ENCODE measurements at places on chromosomes 1 and 21.

DNA sequence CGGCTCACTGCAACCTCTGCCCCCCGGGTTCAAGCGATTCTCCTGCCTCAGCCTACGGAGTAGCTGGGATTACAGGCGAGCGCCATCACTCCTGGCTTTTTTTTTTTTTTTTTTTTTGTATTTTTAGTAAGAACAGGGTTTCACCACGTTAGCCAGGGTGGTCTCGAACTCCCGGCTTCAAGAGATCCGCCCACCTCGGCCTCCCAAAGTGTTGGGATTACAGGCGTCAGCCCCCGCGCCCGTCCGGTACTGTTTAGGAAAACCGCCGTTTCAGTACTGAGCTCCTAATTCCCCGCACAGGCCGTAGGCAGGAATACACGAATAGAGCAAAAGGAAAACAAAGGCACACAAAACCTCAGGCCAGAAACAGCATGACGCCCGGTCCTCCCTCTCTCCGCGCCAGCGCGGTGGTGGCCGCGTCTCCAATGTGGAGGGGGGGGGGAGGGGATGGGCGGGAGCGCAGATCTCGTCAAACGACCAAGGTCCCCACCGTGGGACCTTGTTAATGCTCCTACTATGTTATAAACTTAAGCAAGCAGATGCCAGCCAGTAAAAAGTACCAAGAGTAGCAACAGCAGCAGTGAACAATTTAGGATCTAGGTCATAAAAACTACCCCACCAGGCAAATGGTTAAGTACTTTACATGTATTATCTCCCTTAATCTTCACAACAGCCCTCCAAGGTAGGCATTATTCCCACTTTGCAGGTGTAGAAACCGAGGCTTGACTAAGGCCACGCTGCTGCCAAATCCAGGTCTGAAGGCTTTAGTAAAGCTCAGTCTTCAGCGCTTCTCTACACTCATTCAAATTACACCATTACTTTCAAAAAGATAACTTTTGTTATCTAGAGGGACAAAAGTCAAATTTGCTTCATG, 648 bp upstream of the ADAR start:
- peak; percentile 32 for DNase-seq

DNA sequence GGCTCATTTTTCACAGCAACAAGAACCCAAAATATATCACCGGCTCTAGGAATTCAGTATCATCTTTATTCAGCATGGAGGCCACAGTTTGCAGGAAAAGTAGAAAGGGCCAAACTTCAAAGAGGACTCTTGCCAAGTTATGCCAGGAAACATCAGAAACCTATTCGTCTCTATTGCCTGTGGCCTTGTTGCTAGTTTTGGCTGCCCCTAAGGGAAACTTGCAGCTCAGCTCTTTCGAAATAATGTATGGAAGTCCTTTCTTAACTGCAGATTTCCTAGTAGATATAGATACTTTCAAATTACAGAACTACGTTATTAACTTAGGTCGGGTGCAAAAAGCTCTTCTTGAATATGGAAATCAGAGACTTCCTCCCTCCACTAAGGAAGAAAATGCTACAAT, 4.2 kb upstream of the NENF start:
- DNase-seq, result no peak

GRCh38 chr1:108049178-108049819, 84.3 kb upstream of the VAV3 start:
- DNase-seq, result no peak

DNA sequence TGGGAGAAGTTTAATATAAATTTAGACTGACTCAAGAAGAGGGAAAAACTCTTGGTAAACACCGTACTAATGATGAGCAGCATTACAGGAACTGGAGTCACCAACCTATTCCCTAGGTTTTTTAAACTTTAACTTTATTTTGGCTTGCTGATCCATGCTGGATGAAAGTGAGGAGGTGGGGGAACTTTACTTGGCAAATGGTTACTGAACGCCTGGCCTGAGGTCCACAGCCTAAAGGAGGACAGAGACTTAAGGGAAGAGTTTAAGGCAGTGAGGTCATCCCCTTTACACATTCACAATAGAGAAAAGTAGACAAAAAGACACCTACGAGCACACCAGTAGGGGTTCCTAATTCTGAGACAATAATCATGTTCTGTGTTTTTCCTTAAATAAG, 25.6 kb upstream of the A3GALT2 start:
- DNase-seq, result no peak

- DNase-seq, result peak; percentile 94
Measured at GRCh38 chr1:211258756-211259637, at the start of gene RCOR3. Gene RCOR3 (plus strand): TSS chr1:211259366. CDS start chr1:211259561, 195 bp downstream.

DNA sequence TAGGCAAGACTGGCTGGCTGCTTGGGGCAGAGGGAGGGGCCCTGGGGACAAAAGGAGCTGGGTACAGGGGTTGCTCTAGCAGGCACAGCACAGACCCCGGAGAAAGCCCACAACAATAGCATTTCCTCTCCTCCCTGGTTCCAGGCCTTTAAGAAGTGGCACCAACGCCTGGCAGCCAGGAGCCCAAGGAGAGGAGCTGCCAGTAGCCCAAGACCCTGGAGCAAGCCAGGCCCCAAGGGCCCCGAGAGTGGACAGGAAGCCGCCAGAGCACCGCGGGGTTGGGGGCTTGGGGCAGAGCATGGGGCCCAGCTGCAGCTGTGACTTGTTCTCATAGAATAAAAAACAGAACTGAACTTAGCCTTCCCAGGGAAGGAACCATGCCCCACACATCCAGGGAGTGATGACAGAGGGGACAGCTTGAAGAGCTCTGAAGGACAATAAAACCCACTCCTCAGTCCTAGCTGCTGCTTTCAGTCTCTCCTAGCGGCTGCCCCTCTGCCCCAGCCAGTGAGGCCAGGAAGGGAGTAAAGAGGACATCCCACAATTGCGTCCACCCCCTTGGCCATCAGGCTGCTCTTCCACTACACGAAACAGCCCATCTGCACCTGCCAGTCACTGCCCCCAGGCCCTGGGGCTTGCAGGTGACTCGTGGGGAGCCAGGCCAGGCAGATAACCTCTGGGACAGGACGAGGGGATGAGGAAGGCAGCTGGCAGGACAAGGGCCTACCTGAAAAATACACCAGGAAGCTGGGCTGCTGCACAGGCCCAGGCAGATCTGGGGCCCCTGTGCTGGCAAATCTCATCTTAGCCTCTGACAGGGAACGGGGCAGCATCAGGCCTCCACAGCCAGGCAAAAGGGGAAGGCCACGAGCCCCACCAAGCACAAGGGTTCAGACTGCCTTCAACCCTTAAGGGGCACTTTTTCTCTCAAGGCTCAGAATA, 16.4 kb downstream of the MTHFR start:
- no peak for DNase-seq

GRCh38 chr1:210741564-210741963, 392.4 kb downstream of the KCNH1 start:
- DNase-seq, result no peak

DNA sequence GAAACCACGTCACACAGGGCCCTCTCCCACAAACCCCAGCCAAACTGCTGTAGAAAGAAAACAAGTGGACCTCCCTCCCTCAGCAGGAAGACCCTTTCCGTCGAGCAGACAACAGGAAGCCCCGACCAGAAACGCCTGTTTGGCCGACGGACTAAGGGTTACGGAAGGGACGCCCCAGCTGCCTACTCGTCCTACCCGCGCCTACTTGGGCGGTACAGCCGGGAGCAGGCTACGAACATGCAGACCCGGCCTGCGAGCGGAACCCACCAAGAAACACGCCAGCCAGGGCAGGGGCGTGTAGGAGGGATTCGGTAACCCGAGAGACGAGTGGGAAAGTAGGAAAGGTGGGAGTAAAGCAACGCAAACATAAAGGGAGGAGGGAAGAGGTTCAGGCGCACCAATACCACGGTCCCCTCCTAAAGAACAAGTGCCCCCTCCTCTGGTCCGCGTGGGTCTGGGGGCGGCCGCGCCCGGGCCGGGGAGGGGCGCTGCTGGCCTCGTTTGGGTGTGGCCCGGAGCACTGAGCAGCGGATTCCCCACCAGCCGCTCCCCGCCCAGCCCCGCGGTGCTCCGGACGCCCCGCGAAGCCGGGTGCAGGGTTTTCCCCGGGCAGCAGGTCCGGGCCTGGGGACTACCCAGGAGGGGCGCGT, 450 bp downstream of the S100A10 start:
- DNase-seq, result no peak

DNA sequence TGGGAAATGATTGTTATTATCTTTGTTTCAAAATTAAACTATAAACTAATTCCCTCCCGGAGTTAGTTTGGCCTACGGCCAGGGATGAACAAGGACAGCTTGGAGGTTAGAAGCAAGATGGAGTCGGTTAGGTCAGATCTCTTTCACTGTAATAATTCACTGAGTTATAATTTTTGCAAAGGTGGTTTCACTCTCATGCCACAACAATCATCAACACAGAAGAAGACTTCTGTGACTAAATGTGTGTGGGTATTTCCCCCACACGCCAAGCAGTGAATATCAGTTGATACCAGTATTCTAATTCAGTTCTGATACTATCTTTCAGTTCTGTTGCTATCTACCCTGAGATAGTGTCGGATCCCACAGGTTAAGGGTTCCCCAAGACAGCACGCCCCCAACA, 215.1 kb downstream of the S1PR1 start:
- no peak for DNase-seq

GRCh38 chr21:26851109-26851944, 6.1 kb upstream of the ADAMTS1 start:
- DNase-seq, result no peak

DNA sequence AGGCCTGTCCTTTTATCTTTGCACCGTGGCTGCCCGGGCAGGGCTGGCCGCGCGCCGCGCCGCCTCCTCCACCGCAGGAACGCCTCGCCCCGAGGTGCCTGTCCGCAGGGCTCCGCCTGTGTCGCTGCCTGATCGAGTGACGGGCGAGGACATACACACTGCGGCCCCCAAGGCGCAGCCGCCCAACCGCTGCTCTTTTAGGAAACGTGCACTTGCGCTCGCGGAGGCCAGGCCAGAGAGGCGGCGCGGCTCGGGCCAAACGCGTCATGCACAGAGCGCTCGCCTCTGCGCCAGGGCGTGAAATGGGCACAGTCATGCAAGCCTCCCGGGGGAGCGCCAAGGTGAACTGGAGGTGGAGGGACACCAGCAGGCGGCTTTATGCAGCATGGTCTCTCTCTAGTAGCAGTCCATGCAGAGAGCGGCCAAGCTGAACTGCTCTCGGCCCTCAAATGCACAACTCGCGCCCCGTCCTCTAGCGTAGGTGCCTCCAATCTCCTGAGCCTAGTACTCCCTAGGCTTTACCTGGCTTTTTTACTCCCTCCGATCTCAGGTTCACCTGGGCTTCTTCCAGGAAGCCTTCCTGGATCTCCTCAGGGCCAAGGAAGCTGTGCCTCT, 12.9 kb downstream of the TRABD2B start:
- DNase-seq, result no peak

- DNase-seq, result no peak
Measured at GRCh38 chr1:184052194-184052559, 647 bp downstream of the TSEN15 start.

DNA sequence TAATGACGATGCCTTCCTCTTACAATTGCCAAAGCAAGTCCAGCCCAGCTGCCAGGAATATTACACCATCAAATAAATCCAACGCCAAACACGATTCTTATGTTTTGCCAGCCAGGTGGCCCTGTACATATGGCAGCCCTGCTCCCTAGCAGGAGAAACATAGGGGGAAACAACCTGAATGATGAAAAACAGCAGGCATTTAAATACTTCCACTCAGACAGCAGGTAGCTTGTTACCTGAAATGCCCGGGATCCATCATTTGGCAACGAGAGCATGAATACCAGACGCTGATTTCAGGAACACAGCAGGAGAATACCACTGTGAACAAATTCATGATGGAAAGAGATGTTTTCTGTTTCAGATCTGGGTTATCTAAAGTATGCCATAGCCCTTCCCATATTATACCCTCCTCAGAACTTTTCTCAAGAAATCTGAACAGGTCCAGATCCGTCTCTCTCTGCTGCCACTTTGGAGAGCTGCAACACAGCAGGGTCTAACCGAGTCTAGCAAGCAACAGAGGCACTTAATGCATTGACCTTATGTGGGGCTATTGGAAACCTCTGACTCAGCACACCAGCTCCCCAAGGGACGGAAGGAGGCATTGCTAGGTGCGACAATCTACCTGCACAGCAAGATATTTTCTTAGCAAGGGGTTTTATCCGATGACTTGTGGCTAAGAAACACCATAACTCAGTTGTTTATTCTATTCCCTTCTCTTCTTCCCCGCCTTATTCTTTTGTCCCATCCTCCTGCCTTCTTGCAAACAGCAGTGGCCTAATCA, 166.3 kb downstream of the BARHL2 start:
- no peak for DNase-seq

DNA sequence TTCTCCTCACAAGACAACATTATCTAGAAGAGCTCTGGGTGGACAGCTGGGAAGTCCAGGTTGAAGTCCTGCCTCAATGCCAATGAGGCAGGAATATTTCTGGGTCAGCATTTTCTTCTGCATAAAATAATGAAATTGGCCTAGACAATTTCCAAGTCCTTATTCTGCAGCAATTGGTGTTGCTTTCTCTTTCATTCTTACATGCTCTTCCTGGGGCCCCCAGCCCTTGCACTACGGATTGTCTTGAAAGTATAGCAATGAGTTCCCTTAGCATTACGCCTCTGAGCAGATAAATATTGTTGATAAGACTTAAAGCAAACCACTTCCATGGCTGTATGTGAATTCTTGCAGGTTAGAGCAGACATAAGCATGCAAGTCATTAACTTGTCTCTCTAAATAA, 188.5 kb downstream of the TGFBR3 start:
- DNase-seq, result no peak

DNA sequence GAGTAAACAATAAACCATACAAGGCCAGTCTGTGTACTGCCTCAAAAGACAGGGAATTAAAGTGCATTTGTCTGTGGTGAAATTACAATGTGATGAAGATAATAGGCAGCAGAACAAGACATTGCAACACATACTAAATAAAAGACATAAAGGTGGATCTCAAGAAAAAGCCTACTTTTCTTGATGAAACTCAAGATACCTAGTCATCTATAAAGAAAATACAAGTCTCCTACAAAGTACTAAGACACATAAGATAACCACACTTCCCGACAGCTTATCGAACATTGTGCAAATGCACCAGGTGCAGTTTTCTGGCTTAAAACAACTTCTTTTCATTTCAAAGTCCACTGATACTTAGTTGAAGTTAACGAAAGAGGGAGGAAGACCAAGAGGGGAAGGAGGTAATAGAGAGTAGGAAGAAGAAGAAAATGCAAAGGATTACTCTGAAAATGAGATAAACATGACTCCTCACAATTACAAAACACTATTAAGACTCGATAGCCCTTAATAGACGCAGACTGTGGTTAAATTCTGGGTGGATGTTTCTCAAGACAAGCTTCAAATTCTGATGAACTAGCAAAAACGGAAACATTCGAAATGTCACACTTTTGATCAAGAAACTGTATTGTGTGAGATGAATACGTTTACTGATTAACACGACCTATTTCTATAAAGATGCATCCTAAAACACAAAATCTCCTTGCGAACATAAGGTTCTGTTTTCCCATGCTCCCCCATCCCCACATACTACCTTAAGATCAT, 2.0 kb downstream of the HNRNPR start:
- no peak for DNase-seq

Measured in mucosa of gallbladder (tissue), 1 donor.